ENCODE measurements at places on chromosomes 12 and 14.

GRCh38 chr12:25995906-25996305, 37.4 kb downstream of the RASSF8 start:
- DNase-seq = no peak

DNA sequence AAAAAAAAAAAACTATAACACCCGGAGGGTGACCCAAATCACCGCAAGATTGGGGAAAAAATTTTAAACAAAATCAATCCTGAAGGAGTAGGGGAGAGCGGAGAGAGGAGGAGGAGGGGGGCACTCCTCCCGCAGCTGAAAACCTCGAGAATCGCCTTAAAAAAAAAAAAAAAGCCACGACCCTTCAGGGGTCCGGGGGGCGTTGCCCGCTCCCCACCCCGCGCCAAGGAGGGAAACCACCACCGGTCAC, 254 bp downstream of the GTF2A1 start:
- no peak for DNase-seq

GRCh38 chr14:35895256-35895655, 69.1 kb downstream of the BRMS1L start:
- DNase-seq = no peak

DNA sequence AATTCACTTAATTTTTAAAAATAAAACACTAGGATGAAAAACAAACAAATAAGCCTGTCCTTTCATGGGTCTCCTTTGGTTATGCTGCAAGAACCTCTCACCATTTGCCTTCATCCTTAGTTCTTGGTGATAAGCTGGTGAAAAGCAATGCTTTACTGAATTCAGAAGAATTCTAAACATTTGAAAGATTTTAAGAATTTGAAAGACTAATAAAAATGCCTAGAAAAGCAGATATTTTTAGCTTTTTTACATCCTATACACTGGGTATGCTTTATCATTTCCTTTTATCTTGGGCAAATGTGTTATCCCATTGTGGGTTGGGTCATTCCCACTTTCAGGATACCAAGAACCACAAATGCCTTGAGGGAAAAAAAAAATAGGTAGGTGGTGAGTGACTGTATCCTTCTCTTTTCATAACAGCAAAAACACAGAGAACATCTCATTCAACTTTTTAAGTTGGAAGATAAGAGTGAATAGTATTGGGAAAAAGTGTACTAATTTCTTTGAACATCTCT, 197.1 kb upstream of the ABCD2 start:
- no peak for DNase-seq
